ENCODE measurements at places on chromosomes 4 and X.

DNA sequence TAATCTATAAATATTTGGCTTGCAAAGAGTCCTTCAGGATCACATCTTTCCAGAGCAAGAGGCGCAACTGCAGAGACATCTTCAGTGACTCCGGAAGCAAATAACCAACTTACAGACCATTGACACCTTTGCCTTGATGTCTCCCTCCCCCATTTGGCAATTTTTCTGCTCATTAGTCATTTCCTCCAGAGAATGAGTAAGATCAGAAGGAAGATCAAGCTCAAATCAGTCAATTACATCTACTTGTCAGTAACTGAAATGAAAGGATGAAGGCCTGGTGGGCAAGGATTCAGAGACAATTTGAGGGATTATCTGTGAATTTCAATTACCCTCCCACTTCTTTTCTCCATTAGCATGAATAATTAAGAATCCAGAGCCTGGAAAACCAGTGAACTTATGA lies 665.6 kb upstream of the CPEB2 start:
- DNase-seq = no peak

DNA sequence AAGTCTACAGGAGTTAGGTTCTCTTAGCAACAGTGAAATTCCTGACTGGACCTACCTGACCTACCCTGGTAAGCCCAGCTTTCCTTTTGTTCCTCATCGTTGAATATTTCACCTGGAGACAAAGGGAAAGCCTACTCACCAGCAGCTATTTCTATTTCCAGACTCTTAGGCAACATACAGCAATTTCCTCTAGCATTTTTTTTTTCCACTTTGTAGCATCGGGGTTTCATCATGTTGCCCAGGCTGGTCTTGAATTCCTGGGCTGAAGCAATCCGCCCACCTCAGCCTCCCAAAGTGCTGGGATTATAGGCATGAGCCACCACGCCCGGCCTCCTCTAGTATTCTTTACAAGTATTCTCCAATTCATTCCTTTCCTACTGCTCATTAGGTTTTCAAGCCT lies 6.8 kb upstream of the S100G start:
- DNase-seq = no peak

- no peak for DNase-seq
These were observed 8.3 kb downstream of the GPRIN3 start for GRCh38 chr4:89299153-89299791.

- no peak for DNase-seq
These were observed 204.0 kb downstream of the SCFD2 start for GRCh38 chr4:53161787-53162433.

DNA sequence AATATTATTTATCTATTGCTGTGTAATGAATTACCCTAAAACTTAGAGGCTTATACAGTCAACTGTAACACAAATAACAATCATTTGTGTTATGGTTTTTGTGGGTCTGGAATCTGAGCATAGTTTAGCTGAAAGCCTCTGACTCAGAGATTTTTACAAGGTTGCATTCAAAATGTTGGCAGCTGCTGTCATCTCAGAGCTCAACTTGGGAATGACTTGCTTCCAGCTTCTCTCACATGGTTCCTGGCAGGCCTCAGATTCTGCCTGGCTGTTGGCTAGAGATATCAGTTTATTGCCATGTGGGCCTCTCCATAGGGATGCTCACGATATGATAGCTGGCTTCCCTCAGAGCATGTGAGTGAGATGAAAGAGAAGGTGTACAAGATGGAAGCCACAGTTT lies 70.2 kb upstream of the BRWD3 start:
- no peak for DNase-seq
